ENCODE measurements at places on chromosomes 11 and 22.
A peak's percentile ranks its signal among the peaks of the same experiment; 100 is the strongest.

- no peak for ATAC-seq
Measured at GRCh38 chr22:38132136-38132535, 21.7 kb upstream of the BAIAP2L2 start.

- ATAC-seq = no peak
Measured at GRCh38 chr11:43493431-43493830, 134.7 kb downstream of the TTC17 start.

- ATAC-seq = no peak
Measured at GRCh38 chr11:83073258-83073657, 1.6 kb upstream of the RAB30 start.

GRCh38 chr11:102669664-102670063 lies 35.9 kb downstream of the MMP27 start:
- ATAC-seq = no peak

- no peak for ATAC-seq
Measured at GRCh38 chr22:35568751-35569739, 28.4 kb downstream of the RASD2 start.

DNA sequence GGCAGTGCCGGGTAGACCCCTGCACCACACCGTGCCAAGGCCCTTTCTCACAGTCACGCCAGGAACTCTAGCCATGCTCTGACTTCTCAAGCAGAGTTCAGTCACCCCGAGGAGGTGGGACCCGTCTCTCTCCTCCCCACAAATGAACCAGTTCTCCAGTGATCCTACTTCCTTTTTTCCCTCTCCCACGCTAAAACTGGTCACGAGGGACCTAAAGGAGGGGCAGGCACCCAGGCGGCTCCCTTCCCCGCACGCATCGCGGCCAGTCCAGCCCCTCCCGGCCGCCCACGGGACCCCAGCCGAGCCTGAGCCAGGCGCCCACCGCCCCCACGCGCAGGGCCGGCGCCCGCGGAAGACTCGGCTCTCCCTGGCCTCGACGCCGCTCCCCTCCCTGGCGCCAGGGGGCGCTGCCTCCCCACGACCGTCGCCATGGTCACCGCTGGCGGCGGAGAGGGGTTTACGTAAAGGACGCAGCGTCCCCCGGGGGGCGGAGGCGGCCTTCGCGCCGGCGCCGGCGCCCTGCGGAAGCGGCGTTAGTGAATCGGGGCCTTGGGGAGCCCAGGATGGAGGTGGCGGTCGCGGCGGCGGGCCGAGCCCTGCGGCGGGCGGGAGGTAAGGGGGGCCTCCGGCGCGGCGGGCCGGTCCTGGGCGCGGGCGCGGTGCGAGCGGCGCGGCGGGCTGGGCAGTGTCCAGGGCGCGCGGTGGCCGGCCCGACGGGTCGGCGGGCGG lies at the start of gene DAGLA:
TSS of gene DAGLA (plus strand) at position 499 of the 729 bp plus-strand sequence. CDS start 39,765 bp downstream, outside the sequence.
- peak; percentile 73 for ATAC-seq

- ATAC-seq = no peak
Measured at GRCh38 chr11:88384669-88385005, 47.1 kb upstream of the CTSC start.

- ATAC-seq = peak; percentile 60
Measured at GRCh38 chr11:125941619-125942611, 3.9 kb upstream of the VSIG10L2 start.

DNA sequence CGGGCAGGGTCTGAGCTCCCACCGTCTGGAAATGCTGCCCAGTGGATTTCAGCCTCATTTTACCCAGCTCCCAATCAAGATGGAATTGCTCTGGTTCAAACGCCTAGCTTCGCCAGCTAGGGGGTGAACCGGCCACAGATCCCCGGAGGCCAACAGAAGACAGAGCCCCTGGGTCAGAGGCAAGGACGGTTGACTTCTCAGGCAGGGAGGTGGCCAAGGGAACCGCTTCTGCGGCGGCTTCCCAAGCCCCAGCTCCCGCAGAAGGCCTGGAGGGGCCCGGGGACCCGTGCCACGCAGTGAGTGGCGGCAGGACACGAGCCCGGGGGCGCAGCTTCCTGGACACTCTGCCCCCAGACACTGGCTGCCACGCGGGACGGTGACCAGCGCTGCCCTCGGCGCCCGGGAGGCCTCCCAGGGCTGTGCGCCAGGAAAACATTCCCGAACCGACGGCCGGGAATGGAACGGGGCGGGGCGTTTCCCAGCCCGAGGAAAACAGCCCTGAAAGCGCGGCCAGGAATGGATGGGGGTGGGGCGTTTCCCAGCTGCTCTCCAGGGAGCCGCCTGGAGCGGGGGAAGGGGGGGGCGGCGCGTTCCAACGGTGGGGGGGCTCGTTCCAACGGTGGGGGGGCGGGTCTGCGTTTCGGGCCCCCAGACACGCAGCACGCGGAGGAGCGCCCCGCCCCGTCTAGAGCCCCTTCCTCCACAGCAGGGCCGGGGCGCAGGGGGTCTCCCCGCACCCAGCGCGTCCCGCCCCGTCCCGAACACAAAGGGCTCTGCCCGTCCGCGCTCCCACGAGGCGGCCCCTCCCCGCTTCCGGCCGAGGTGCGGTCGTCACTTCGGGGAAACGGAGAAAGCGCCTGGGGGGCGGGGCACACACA lies 13.5 kb upstream of the B4GALNT4 start:
- ATAC-seq = peak; percentile 59

- ATAC-seq = peak; percentile 91
Measured at GRCh38 chr11:3824714-3825472, 15.9 kb downstream of the RHOG start.

DNA sequence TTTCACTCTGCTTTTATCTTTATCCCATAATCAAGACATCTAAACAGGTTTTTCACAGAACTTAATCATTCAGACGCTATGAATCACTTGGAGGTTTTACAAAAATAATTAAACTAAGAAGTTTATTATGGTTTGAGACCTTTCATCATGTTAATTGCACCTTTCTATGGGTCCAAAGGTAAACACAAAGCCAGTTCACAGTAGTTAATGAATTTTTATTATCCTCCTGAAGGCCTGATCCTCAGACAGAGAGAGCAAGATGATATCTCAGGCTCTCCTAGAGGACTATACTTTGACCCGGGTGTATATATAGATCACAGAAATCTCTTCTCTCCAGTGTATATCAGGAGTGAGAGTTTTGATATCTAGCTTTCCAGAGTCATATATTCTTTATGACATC lies 1044.3 kb upstream of the RAG2 start:
- ATAC-seq = no peak

- no peak for ATAC-seq
Measured at GRCh38 chr11:107446822-107447431, 10.7 kb downstream of the CWF19L2 start.

DNA sequence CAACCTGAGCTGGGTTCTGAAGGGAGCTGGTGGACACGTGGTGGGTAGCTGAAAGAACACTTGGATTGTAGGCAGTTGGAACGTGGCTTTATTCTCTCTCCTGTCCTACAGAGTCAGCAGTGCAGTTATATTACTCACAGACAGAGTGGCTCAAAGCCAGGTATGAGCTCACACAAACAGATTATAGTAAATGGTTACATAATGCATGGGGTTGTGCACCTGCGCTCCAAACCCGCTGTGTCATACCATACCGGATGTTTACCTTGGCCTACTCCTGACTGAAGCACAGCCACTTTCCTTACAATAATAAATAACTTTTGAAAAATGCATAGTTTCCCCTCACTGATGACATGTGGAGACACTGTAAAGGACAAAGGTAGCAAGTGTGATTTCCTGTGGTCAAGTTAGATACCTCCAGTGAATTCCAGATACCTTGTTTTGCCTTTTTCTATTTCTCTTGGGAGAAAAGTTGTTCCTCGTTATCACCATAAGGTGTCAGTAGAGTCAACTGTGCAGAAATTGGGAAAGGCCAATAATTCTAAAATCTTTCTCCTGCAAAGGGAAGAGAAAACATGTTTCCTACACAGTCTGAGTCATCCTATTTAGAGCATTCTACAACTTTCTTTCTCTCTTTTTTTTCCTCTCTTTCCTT lies 13.5 kb downstream of the MS4A6A start:
- ATAC-seq = no peak

Measured in activated CD4-positive, CD25-positive, alpha-beta regulatory T cell treated with anti-CD3 and anti-CD28 coated beads, Interleukin-2, amount 50 U/mL, for 24 hours (primary cell).